ENCODE measurements at places on chromosomes 3 and 15. TPM values are rescaled to one million over a fixed set of nuclear protein-coding genes. Genes with fewer than 3 reads are reported as not detected.

ZFYVE19 gene
- polyA plus RNA-seq, result 12.8 TPM

LTF gene
- polyA plus RNA-seq, result not detected

ATP2B2 gene
- not detected for polyA plus RNA-seq

GRCh38 chr15:45101749-45102148, 12.2 kb downstream of the DUOX2 start:
- no peak for DNase-seq
- no peaks in the 10 kb centered on the region for H3K4me1 ChIP-seq
- no peak overlapping the region for H3K27ac ChIP-seq
- no peak overlapping the region for H3K4me3 ChIP-seq
